ENCODE measurements at places on chromosomes 2 and 18. TPM values are rescaled to one million over a fixed set of nuclear protein-coding genes. Genes with fewer than 3 reads are reported as not detected.

The ACVR1C gene
- total RNA-seq: 41.4 TPM

The STK16 gene
- total RNA-seq: 16.4 TPM

The TPRKB gene
- 41.4 TPM for total RNA-seq

The LCT gene
- not detected for total RNA-seq

The GAL3ST2 gene
- total RNA-seq: 2.6 TPM

The IL18RAP gene
- total RNA-seq: 2.9 TPM

The CIB4 gene
- total RNA-seq: not detected

The GREB1 gene
- 42.9 TPM for total RNA-seq

The MERTK gene
- total RNA-seq: 21.0 TPM

DNA sequence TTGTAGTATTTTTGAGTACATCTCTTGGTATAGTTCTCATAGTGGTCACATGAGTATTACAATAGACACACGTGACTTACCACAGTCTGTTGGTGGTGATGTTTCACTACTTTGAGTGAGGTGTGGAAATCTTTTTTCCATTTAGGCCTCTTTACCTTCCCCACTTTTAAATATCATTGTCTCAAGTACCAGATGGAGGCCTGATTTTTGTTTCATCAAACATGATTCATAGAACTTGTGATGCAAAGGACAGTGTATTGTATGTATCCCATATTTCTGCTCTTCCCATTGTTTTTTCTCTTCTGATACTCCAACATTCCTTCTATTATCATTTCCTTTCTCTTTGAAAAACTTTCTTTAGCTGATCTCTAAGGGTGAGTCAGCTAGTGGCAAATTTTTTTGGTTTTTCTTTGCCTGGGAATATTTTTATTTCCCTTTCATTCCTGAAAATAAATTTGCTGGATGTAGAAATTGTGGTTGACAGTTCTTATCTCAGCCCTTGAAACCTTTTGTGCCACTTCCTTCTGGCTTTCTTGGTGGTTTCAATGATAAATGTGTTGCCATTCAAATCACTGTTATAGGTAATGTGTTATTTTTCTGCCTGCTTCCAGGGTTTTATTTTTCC, 32.8 kb downstream of the RFX8 start:
- no peak overlapping the region for H3K4me3 ChIP-seq
- H3K4me1 ChIP-seq: no peaks in the 10 kb centered on the region
- H3K27ac ChIP-seq: no peak overlapping the region
- H3K27me3 ChIP-seq: no peaks in the 10 kb centered on the region
- H3K36me3 ChIP-seq: no peaks in the 10 kb centered on the region
- no peak for DNase-seq

DNA sequence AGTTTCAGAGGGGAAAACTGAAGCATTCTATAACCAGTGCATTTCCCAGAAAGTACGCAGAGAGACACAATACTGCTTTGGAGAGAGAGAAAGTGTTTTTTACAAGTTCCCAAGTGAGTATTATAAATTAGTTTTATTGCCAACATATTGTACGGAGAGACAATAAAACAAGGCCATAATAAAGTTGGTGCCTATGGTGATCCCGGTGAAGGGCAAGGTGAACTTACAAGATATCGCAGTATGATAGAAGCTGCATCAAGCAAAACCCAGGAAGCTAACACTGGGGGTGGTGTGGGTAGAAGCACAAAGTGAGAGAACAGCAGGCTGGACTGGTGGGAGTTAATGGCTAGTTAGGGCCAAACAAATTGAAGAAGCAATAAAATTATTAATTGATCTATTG, 7.5 kb downstream of the TMSB10 start:
- no peak overlapping the region for H3K4me3 ChIP-seq
- H3K27ac ChIP-seq: no peak overlapping the region
- no peaks in the 10 kb centered on the region for H3K36me3 ChIP-seq
- DNase-seq: no peak

DNA sequence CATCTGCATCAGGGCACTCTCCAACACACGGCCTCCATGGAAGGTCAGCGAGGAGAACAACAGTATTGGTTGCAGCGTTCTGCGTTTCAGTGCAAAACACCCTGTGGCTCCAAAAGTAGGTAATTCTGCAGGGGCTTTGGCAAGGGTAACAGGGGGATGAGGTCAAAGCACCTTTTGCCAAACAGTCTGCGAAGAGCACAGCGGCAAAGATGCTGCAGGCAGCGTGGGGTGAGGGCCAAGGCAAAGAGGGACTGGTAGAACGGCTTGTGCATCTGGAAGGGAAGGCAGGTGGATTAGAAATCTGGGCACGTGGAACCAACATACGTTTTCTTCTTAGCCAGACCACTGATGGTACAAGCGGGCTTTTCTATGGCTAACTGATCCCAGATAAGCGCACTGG, 26.6 kb upstream of the GBX2 start:
- H3K27me3 ChIP-seq: no peaks in the 10 kb centered on the region
- no peaks in the 10 kb centered on the region for H3K36me3 ChIP-seq
- no peak overlapping the region for H3K27ac ChIP-seq
- H3K4me1 ChIP-seq: no peaks in the 10 kb centered on the region
- no peak for DNase-seq

- DNase-seq: no peak
- no peaks in the 10 kb centered on the region for H3K36me3 ChIP-seq
- H3K4me3 ChIP-seq: no peak overlapping the region
- H3K4me1 ChIP-seq: no peaks in the 10 kb centered on the region
- H3K27me3 ChIP-seq: no peaks in the 10 kb centered on the region
- H3K27ac ChIP-seq: no peak overlapping the region
Measured at GRCh38 chr18:22378672-22379282, 38.9 kb downstream of the CTAGE1 start.

DNA sequence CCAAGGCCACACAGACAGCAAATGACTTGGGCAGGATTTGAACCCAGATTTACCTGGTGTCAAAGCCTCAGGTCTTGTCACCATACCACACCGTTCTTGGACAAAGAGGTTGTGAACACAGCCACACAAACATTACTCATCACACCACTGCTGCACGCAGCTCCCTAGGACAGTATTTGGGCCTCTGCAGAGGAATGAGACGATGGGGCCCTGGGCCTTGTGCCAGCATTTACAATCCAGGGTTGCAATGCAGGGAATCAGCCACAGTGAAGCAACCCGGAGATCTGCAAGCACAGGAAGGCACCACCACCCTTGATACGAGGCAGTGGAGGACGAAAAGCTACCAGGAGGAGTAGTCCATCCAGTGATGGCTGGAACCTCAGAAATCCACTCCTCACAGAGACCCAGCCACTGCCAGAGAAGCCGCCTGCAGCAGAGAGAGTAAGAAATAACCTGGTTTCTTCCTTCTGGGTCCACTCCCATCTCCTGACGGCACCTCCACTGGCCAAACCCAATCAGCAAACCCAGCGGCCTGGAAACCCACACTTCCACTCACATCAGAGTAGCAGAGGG, 3.7 kb upstream of the MTCL1 start:
- H3K27me3 ChIP-seq: no peaks in the 10 kb centered on the region
- DNase-seq: no peak
- no peak overlapping the region for H3K4me3 ChIP-seq
- no peaks in the 10 kb centered on the region for H3K36me3 ChIP-seq

- no peaks in the 10 kb centered on the region for H3K4me1 ChIP-seq
- H3K4me3 ChIP-seq: no peak overlapping the region
- H3K27ac ChIP-seq: no peak overlapping the region
- no peaks in the 10 kb centered on the region for H3K27me3 ChIP-seq
Measured at GRCh38 chr2:197179744-197180498, 130.7 kb downstream of the ANKRD44 start.

DNA sequence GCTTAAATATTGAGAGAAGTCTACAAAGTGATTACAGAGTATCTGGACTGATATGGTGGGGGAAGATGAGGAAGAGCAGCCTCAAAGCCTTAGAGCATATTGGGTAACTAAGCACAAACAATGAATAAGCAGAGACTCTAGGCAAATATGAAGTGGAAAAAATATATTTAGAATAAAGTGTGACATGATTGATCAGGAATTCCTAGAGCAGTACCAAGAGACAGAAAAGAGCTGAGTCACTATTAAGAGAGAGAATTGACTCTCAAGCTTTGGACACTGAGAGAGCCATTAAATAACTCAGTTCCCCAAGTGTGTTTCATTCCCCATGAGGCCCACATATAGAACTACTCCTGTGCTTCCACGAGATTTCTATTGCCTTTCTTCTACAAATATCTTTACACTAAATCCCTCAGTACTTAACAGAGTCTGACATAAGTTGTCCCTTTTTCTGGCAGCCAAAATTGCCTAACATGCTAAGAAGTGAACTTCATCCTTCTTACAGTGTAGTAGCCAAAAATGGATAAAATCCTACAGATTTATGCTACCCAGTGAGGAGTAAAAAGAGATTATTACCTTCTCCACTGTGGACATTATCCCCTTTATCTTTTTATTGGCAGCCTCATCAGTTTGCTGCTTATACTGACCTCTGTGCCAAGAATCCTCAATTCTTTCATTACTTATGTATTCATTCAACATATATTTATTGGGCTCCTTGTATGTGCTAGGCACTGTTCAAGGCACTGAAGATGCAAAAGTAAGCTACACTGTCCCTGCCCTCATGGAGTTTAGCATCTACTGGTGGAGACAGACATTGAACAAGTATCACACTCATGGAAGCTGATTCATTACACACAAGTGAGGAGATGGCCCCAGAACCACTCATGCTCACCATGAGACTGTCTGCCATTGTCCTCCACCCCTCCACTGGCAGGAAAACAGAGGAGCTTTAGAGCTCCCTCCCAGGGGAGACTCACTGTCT, 45.4 kb downstream of the SLC40A1 start:
- H3K27me3 ChIP-seq: no peaks in the 10 kb centered on the region
- DNase-seq: no peak
- H3K27ac ChIP-seq: peak overlapping the region; percentile 61
- H3K36me3 ChIP-seq: no peaks in the 10 kb centered on the region

- H3K27ac ChIP-seq: no peak overlapping the region
- H3K27me3 ChIP-seq: no peaks in the 10 kb centered on the region
- no peaks in the 10 kb centered on the region for H3K36me3 ChIP-seq
- no peak overlapping the region for H3K4me3 ChIP-seq
- no peaks in the 10 kb centered on the region for H3K4me1 ChIP-seq
Measured at GRCh38 chr18:10797896-10798295, 272.1 kb downstream of the NAPG start.

- no peak overlapping the region for H3K4me3 ChIP-seq
- no peaks in the 10 kb centered on the region for H3K4me1 ChIP-seq
- no peak overlapping the region for H3K27ac ChIP-seq
- DNase-seq: no peak
Measured at GRCh38 chr2:4358837-4359236, 655.5 kb downstream of the DCDC2C start.

GRCh38 chr2:127308586-127309138, 14.7 kb upstream of the ERCC3 start:
- no peak for DNase-seq
- H3K27ac ChIP-seq: no peak overlapping the region
- H3K4me3 ChIP-seq: no peak overlapping the region

DNA sequence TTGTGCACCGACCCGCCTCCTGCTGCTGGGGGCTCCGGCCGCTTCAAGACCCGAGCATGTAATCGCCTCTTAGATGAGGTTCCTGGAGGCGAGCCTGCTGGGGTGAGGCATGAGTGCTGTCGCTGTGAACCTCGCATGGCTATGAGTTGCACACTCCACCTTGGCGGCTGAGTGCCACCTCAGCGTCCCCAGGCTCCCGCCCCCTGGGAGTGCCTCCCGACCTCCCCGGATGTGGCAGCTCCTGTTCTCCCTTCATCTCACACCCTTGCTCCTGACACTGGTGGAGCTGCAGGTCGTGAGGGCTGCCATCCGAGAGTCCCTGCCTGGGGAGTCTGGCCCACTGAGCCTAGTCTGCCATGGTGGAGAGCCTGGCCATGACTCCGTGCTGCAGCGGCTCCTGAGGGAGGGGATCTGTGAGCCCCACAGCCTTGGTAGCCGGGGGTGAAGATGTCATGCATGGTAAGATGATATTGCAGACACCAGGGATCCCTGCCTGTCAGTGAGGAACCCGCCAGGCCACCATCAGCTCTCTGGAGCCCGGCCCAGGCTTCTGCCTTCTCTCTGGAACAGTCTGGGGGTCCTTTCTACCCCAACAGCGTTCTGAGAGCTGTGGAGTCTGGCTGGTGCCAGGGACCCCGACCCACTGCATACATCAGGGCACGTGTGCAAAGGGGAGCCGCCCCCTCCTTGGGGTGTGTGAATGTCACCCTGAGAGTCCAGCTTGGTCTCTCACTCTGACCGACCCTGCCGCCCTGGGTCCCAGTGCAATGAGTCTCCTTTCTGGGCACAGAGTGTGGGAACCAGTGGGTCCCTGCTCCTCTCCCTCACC, 61.6 kb upstream of the HS6ST1 start:
- peak overlapping the region; percentile 89 for H3K27ac ChIP-seq
- H3K27me3 ChIP-seq: no peaks in the 10 kb centered on the region
- DNase-seq: peak; percentile 43
- no peak overlapping the region for H3K4me3 ChIP-seq
- H3K4me1 ChIP-seq: peaks cover 4% of the 10 kb centered on the region
- no peaks in the 10 kb centered on the region for H3K36me3 ChIP-seq

GRCh38 chr2:201999279-201999678, 34.4 kb upstream of the FZD7 start:
- no peaks in the 10 kb centered on the region for H3K36me3 ChIP-seq
- no peaks in the 10 kb centered on the region for H3K27me3 ChIP-seq
- H3K27ac ChIP-seq: no peak overlapping the region
- no peak overlapping the region for H3K4me3 ChIP-seq
- DNase-seq: no peak
- no peaks in the 10 kb centered on the region for H3K4me1 ChIP-seq

DNA sequence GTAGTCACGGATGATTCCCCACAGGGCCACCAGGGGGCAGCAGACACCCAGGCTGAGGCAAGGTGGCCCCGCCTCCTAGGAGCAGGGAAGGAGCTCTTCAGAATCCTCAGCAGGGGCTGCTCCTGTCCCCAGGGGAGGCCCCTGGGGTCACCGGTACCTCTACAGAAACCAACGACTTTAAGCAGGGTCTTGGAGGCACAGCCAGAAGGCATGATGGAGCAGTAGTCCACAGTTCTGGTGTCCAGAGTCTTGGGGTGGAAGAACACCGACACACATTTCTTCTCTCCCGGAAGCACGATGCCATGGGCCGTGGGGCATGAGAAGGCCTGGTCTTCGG, 11.5 kb downstream of the CFAP65 start:
- DNase-seq: peak; percentile 82
- no peaks in the 10 kb centered on the region for H3K36me3 ChIP-seq
- H3K27me3 ChIP-seq: no peaks in the 10 kb centered on the region

- no peak for DNase-seq
- no peak overlapping the region for H3K4me3 ChIP-seq
Measured at GRCh38 chr2:109607766-109608165, 6.0 kb downstream of the SEPTIN10 start.

- no peaks in the 10 kb centered on the region for H3K27me3 ChIP-seq
- no peak overlapping the region for H3K4me3 ChIP-seq
- DNase-seq: no peak
- no peaks in the 10 kb centered on the region for H3K36me3 ChIP-seq
- no peaks in the 10 kb centered on the region for H3K4me1 ChIP-seq
Measured at GRCh38 chr2:221929259-221929658, 357.2 kb upstream of the EPHA4 start.

GRCh38 chr2:232368311-232368731, 10.2 kb upstream of the ALPP start:
- H3K4me3 ChIP-seq: no peak overlapping the region
- H3K27me3 ChIP-seq: no peaks in the 10 kb centered on the region
- H3K36me3 ChIP-seq: no peaks in the 10 kb centered on the region

Data from breast epithelium (tissue), 4 donors.